NCI-H2029 (cell line): ENCODE measurements at places on chromosomes 13 and 19.

DNA sequence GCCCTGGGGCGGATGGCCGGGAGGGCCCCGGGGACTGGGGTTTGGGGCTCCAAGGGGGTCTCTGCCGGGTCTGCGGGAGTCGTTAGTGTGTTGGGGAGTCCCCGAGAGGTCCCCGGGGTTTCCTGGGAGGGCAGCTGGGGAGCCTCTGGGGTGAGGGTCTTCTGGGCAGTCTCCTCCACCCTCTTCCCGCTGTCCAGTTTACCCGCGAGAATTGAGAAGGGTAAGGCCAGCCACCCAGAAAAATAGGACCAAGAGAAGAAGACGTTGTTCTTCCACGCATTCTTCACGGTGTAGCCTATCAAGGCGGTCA lies 1.0 kb upstream of the ETFB start:
- no peak for DNase-seq

- no peak for DNase-seq
Observed at GRCh38 chr19:14412324-14412995, 6.7 kb downstream of the DDX39A start.

- no peak for DNase-seq
Observed at GRCh38 chr13:89455741-89456140, 1784.6 kb downstream of the SLITRK5 start.

- DNase-seq, result peak; percentile 28
Observed at GRCh38 chr19:29771708-29772414, 39.9 kb upstream of the CCNE1 start.

DNA sequence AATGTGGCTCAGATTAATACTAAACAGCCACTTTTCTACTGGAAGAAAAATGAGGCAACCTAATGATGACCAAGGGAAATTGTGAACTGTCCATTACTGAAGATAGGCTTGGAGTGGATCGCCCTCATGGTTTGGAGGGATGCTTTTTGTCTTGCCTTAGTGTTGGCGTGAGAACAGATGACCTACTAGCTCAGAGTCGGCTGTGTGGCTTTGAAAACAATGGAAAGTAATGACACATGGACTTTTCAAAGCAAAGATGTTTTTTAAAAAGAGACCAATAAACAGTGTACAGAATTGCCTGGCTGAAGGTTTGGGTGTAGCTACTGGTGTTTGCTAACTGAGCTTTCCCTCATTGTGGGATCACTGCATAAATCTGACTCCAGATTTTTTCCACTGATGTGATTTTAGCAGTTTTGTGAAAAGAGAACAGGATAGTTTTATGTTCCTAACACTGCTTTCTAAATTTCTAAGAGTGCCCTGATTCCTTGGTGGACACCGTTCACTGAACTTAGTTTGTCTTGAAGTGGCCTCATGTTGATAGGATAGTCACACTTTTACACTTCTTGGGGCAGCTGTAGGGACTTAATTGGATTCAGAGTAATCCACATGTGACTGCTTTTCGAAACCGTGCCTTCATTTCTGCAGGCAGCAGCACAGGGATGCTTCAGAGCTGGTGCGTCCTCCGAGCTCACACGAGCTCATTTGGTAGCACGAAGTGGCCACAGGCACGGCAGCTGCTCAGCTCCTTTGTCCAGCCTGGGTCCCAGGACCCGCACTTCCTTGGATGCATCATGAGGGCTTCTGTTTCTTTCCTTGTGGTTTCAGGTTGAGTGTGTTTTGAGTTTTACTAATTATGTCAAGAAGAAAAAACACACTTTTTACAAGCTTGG lies 4.3 kb downstream of the CEBPG start:
- no peak for DNase-seq

GRCh38 chr13:21016487-21016886 lies 44.9 kb downstream of the LATS2 start:
- no peak for DNase-seq

GRCh38 chr19:23882493-23882892 lies 32.2 kb upstream of the ZNF726 start:
- DNase-seq, result peak; percentile 6

GRCh38 chr19:14672188-14672872 lies 2.3 kb downstream of the ADGRE3 start:
- DNase-seq, result no peak

- no peak for DNase-seq
Observed at GRCh38 chr19:57887195-57887941, 1.5 kb downstream of the ZNF814 start.

DNA sequence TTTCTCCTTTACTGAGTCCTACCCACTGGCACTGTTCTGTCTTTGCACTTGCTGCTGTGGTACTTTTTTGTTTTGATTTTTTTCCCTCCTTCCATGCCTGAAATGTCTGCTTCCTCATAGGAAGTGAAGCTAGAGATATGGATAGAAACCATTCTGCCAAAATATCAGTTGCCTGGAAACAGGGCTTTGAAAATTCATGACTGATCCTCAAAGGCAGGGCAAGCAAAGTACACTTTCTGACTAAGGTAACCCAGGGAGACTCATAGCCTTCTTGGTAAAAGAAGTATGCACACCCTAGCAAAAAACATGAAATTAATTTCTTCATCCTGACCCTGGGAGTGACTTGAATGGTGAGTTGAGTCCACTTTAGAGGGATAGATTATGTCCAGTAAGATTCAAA lies 329.8 kb downstream of the MYO16 start:
- DNase-seq, result no peak

DNA sequence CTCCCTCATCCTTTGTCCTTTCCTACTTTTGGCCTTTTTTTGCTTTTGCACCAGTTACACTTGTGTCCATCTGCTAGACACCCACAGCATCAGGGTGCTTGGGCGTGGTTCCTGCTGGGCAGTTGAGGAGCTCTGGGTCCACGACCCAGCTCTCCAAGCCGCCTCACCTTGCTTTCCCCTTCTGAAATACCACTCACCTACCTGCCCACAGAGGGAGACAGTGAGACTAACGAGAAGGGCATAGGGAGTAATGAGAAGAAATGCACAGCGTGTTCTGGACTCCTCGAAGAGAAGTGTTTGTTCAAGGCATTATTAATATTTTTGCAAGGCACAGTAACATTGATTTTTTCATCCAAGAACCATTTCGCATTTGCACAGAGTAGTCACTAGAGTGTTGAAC lies 92.9 kb downstream of the DNAJC15 start:
- no peak for DNase-seq

DNA sequence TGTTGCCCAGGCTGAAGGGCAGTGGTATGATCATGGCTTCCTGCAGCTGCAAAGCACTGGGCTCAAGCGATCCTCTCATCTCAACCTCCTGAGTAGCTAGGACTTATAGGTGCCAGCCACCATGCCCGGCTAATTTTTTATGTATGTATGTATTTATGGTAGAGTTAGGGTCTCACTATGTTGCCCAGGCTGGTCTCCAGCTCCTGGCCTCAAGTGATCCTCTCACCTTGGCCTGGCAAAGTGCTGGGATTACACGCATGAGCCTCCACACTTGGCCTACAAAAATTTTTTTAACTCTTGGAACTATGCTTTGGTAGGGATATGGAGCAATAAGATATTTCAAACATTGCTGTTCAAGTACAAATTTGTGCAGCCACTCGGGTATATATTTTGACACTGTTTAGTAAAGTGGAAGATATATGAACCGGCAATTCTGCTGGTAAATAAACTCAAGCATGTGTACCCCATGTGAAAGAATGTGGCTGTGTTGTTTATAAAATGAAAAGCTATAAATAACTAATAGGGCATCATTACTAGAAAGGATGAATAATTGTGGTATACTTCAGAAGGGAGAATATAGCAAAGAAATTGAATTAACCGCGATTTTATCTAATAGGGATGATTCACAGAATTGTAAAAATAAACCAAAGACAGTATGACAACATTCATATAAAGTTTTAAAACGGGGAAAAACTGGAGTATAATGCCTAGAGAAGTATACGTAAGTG lies 1.1 kb downstream of the ZNF566 start:
- DNase-seq, result no peak
